ENCODE measurements at places on chromosomes 3 and 15.

DNA sequence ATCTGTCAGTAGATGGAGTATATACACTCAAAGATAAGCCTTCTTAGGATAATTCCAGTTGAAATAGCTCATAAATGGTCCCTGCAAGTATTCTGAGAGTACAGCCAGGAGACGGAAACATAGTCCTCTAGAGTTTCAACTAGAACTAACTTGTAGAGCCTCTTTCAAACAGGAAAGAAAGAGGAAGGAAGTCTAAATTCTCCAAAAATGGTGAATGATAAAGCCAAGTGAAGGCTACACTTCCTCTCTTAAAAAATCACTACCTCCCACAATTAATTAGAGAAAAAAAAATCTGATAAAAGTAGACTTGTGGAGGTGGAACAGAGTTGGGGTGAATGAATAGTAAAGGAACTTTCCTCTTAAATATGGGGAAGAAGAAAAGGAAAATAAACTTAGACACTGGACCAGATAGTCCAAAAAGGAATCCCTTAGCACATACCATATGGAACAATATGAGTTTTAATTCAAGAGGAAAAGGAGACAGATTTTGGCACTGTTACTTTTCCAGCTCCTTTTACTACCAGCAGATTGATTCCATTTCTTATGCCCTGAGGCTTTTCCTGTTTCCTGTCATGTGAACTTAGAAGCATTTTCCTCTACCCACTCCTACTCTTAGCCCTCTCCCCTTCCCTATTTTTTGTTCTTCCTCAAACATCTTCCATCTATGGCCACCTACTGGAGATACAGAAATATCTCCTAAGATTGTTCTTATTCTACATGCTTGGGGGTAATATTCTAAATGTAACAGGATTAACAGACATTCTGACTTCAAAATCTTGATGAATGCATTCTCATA, 207.6 kb downstream of the CHST2 start:
- DNase-seq = no peak

DNA sequence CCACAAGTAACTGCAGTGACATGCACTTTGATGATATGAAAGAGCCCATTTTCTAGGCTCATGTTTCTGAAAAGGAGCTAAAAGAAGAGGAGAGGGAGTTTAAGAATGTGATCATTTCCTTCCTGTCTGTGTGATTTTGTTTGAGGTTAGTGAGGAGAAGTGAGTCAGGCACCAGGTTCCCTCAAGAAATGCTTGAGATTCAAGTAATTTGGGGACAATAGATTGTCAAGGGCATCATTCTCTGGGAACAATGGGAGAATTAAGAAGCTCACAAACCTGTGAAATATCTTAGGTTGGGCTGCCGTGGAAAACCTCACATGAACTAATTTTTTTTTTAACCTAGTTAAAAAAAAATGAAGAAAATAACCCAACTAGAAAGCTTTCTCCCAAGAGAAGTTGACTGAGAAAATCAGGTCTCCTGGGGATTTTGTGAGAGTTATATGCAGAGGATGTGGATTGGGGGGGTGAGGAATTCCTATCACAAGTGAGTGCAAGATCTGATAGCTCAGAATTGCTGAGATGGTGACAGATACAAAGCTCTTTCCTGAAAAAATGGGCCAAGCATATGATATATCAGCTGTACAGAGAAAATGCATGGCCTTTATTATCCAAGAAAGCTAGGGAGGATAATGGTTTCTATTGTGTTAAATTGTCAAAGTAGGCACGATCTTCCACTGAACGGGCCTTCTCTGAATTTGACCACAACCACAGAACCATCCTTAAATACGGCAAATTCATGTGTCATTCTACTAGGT, 203.3 kb downstream of the FEZF2 start:
- no peak for DNase-seq

DNA sequence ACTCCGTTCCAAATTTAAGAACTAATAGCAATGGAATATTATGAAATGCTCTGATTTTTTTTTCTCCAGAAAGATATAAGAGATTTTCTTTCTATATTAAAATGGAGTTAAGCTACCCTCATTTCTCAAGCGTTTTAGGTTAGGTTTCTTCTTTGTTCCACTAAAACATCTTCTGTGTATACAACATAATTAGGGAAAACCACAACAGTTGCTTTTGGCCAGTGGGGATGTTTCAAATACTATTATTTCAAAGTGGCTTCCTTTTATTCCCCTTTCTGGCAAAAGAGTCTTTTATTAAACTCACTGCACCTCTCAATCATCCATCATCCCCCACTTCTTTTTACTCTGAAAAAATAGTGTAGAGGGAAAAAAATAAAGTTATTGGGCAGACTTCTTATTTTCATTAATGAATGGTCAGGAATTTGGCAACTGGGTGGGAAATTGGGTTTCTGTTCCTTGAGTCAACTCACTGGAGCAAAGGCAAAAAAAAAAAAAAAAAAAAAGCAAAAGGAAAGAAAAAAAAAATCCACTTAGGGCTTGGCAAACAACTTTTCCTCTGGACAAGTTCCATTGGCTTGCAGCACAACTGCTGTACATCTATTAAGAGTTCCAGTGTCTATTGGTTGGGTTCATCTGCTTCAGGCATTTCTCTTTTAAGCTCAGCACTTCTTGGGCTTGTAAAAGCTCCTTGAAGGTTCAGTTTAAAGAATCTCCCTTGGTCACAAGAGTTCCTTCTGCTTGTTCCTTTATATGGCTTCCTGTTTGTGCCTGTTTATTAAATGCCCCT, 963.4 kb downstream of the ROBO1 start:
- DNase-seq = peak; percentile 24

DNA sequence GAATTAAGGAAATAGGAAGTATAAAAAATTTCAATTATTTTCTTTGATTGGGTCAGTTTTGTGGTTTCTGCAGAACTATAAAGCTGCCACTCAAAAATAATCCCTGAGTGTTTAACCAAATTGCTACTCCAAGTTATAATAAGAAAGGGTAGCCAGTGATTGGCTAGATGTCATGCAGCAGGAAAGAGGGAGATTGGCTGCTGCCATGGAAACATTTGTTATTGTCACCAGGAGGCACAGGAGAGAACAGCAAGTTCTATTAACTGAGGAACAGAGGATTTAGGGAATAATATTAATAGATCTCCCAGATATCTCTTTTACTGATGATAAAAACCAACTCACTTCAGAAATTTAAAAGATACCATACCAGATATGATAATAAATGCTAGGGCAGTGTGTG, 42.6 kb downstream of the CLDN1 start:
- DNase-seq = no peak

DNA sequence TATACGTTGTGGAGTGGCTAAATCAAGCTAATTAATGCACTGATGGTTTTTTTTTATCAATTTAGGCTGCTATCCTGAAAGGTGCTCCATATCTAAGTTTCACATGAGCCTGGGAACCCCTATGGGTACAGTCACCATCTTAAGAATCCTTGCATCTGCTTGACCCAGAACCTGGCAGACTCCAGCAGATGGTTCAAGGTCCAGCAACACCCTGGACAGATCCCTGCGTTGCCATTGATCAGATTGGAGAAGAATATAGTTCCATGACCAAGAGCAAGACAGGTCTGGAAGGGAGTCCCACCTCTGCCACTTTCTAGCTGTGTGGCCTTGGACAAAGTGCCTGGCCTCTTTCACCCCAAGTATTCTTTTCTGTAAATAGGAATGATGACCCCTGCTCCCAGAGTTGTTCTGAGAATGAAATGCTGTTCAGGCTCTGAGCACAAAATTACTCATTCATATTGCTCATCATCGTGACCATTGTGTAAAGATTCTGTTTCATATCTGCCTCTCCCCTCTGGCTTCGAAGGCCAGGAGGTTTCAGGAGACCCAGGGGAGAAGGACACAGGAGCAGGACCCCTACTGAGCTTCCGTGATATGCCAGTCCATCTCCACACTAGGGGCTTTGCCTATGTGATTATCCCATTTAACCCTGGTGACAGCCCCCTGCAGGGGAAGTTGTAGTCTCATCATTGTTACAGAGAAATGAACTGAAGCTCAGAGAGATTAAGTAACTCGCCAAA, 30.0 kb upstream of the TSEN2 start:
- DNase-seq = no peak

DNA sequence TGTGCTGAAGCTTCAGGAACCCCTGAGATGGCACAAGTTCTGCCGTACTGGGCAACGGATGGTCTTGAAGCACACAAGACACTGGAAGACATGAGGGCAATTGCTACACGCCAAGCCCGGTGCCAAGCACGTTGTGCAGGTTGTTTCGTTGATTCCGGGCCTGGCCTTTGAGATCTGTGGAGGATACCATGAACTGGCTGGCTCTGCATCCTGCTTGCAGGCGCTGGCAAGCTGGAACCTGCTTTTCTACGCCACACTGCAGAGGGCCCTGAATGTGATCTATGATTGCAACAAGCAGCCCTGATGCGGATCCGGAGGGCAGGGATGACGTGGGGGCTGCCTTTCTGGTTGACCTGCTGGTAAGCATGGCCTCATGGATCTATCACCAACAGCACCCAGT, 262.5 kb upstream of the ATP10A start:
- no peak for DNase-seq

- no peak for DNase-seq
Observed at GRCh38 chr3:111735243-111735758, 123.8 kb upstream of the PHLDB2 start.

GRCh38 chr3:128993461-128994172, at the start of gene CFAP92:
TSS of gene CFAP92 (minus strand) at chr3:128994076. CDS start at chr3:128993304, 772 bp downstream.
- no peak for DNase-seq

- DNase-seq = no peak
Observed at GRCh38 chr15:34472947-34473346, 35.3 kb upstream of the GOLGA8A start.

DNA sequence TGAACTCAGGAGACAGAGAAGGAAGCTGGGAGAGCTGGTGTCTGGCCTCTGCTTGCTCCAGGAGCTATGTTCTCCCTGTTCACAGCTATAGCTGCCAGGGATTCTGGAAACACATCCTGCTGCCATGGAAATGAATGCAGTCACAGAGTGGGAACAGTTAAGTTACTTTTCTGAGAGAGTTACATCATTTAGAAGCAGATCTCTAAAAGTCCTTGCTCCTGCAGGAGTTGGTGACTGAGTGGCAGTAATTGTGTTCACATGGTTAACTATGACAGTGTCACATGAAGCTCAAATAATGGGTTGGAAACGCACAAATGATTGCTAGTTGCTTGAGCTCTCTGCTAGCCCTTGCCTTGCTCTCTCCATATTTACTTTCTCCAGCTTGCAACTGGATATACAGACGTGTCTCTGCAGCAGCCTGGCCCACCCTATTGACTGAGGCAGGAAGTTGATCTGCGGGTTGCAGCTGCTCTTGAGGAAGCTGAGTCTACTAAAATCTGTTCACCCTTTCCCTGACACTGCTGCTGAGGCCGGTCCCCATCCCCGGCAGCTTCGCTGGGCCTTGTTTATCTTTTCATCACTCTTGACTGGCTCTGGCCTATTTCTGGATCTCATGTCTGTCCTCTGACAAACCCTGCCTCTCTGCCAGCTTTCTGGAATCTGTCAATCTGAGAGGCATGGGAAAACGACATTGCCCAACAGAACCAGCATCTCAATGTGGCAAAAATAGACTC, 16.7 kb upstream of the ISLR start:
- DNase-seq = peak; percentile 54

- DNase-seq = no peak
Observed at GRCh38 chr3:170205302-170205701, 16.9 kb upstream of the PRKCI start.

GRCh38 chr3:66396161-66396760, 104.6 kb downstream of the LRIG1 start:
- DNase-seq = no peak

DNA sequence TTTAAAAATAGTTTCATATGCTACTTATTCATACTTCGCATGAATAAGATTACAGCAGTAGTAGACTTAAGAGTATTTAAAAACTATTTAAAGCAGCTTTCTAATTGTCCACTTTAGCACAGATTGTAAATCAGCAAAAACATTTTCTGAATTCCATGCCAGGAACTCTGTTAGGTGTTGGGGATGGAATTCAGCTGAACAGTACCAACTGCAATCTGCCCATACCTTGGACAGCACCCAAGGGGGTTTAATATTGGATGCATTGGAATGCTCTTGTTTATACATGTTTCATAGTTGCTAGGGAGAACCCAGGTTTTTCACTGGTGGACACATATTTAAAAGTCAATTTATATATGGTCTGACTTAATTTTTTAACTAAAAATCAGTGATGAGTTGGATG, 74.8 kb downstream of the PPM1L start:
- DNase-seq = no peak

GRCh38 chr3:177833332-177833731, 636.0 kb upstream of the TBL1XR1 start:
- DNase-seq = no peak

- no peak for DNase-seq
Observed at GRCh38 chr3:115445559-115445958, 177.8 kb upstream of the GAP43 start.

DNA sequence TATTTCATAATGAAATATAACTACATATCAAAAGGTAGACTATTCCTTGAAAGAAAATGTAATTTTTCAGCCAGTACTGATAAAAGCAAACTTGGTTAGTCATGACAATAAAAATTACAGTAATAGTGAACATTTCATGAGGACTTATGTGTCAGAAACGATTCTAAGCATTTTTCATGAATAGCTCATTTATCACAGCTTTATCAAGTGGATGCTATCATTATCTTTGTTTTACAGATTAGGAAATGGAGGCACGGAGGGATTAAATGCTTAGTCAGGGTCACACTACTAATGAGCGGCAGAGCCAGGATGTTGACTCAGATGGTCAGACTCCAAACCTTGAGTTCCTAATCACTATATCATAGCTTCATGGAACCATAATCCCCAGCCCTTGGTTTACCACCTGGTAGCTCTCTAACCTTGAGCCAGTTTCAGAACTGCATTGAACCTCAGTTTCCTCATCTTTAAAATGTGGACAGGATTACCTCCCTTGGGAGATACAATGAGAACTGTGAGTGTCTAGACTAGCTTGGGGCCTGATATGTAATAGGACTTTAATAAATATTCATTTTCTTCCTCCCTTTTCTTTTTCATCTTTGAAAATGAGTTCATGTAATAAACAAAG, 85.4 kb downstream of the TNIK start:
- no peak for DNase-seq

- DNase-seq = no peak
Observed at GRCh38 chr15:68413363-68414205, 18.4 kb downstream of the ITGA11 start.

DNA sequence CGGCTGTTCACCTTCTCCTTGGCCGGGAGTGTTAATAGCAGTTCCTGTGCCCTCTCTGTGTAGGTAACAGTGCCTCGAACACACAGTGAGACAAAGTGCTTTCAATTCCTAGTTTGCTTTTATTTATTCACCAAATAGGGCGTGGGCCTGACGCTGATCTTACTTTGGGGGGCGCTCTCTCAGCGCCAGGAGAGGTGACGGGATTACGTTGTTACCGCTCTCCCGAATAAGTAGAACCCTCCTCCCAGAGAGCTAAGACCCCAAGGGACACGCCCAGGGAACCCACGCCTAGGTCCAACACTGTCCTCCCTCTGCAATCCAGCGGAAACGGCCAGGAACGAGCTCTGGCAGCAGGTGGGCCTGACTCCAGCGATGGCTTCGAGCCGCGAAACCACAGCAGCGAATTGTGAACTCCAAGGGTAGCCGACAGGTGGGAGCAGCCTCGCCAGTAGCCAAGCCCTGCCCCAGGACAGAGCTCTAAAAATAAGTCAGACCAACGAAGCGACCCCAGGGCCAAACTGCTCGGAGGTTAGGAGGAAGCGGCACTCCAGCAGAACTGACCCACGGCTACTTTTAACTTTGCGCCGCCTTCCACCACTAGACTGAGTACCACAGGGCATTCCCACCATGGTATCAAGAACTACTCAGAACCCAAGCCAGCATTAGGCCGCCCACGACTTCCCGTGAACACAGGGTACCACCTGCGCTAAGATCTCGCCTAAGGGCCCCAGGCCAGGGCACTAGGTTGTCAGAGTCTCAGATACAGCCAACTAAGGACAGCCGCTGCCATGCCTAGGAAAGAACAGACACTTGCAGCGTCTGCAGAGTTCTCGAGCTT, 1.6 kb upstream of the SIN3A start:
- DNase-seq = peak; percentile 47
